Stimulated activated CD4-positive, alpha-beta T cell treated with anti-CD3 and anti-CD28 coated beads, TNF-alpha, amount 100 ng/mL, for 1 hour (primary cell): ENCODE measurements at places on chromosomes 2 and 18.

- DNase-seq, result no peak
Measured at GRCh38 chr18:48711651-48712486, 173.0 kb downstream of the CTIF start.

DNA sequence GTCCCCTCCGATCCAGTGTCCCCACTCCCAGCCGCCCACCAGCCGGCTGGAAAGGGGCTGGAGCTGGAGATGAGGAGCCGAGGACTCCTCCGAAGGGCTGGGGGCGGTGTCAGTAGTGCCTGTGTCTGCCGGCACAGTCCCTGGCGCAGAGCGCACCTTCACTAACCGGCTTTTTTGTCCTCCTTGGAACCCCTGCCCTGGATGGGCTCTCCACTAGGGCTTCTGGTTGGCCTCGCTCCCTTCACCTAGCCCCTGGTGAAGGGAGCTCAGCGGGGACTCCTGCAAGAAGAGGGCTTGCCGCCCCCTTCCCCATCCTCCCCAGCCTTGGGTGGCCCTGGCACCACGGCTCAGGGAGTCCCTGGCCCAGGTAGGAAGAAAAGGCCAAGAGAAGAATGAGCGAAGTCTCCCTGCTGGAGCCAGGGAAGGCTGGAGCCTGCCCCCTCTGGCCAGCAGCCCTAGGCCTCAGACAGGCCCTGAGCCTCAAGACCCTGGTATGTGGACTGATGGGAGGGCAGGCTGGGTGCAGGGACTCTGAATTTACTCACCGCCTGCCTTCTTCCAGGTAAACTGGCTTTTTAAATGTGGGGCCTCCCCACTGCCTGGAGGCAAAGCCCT lies 570 bp upstream of the ECEL1 start:
- DNase-seq, result no peak

- DNase-seq, result no peak
Measured at GRCh38 chr2:219627103-219628100, at the start of gene SLC4A3. Gene SLC4A3 (plus strand): TSS chr2:219627630. CDS start chr2:219627993, 363 bp downstream.

- no peak for DNase-seq
Measured at GRCh38 chr2:119485336-119486110, 38.8 kb downstream of the SCTR start.

- no peak for DNase-seq
Measured at GRCh38 chr2:226383461-226383860, 416.2 kb downstream of the IRS1 start.

DNA sequence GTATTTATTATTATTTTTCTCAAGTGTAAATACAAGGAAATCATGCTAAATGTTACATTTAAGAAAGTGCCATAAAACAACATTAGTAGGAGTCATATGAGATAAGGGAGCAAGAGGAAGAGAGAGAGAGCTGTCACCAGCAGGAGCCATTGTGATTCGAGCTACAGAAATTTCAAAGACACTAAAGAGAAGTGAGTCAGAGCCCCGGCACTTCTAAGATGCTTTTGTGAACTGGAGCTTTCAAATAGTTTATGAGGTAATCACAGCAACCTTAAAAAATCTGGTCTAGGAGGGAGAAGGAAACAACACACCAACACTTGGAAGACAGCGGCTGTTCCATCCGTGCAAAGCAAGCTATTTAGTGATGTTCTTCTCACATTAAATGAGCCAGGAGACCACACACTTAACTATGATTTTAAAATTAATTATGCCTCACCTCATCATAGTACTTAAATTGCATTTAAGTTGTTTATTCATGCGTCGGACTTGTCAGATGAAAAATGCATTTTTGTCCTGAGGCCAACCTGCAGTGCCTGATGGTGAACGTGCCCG lies 382.7 kb upstream of the SALL3 start:
- DNase-seq, result no peak

- DNase-seq, result no peak
Measured at GRCh38 chr2:70977605-70978205, 725 bp upstream of the ANKRD53 start.

DNA sequence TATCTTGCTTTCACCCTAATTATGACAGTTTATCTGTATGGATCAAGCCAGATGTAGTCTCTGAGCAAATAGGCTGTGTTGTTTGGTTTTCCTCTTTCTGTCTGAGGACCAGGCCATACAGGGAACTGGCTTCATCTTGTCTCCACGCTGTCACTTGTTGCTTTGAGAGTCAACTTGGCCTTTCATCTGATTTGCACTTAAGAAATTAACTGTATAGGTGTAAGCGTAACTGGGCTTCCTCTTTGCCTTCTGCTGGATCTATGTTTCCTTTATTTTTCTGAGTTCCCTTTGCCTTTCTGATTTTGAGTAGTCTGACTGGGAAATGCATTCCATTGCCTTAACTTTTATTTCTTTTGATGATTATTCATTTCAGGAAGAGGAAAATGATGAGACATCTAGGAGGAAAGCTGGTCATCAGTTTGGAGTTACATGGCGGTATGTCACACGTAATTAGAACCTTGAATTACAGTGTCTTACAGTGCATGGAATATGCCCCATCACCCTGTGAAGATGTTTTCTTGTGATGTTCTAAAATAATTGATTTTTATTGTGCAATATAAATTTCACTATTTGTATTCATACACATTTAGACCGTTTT lies 17.4 kb downstream of the PTCD3 start:
- no peak for DNase-seq

DNA sequence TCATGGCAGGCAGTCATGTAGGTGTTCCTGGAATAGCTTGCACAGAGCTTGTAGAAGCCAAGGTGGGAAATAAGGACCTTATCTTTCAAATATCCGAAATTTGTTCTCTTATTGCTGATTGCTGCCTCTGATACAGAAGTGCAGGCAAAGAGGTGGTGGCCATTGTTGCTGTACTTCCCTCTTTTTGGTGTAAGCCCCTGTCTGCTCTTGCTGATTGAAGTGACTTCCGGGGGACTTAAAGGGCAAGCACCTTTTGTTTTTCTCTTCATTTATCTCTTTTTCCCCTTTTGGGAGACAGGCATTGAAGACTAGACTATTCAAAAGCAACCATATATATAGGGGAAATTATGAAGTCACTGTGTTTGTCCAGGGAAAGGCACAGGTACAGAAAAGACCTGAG lies 131.6 kb upstream of the OTX1 start:
- no peak for DNase-seq
